ENCODE measurements at places on chromosomes 3 and 15.

GRCh38 chr15:77616072-77616471 lies 16.6 kb downstream of the LINGO1 start:
- DNase-seq, result no peak

DNA sequence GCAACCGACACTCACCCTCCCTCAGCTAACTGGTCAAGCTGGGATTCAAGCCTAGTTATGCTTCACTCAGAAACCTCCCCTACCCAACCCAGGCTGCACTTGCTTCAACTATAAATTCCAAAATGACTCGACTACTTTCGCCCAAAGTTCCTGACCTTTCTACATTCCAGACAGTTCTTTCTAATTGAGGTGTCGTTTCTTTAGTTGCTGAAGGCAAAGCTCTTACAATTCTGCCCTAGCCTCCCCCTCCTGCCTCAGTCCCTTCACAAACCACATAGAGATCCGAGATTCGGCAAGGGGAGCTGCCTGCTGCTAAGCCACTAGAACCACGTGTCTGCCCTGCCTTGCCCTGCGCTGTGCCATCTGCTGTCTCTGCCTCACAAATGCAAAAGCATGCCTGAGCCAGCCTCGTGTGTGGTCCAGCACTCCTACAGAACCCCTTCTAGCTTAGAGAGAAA lies 74.7 kb upstream of the SH3GL3 start:
- DNase-seq, result no peak

DNA sequence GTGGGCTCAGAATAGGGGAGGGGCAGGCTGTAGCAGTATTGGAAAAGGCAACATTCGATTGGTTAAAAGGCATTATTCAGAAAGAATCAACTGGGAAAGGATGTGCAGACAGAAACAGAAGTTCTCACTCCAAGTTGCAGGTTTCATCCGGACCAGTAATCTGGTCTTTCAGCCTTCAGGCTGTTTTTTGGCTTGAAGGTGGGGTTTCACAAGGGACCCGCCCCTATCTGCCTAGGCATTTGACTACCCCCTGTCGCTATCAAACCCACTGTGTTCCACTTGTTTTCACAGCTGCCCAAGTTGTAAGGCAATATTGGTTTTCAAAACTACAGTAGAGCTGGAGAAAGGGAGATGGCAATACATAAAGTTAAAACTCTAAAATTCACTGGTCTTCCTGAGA lies 96.9 kb downstream of the VPS8 start:
- no peak for DNase-seq

GRCh38 chr3:172260381-172260780 lies 187.9 kb downstream of the GHSR start:
- no peak for DNase-seq

DNA sequence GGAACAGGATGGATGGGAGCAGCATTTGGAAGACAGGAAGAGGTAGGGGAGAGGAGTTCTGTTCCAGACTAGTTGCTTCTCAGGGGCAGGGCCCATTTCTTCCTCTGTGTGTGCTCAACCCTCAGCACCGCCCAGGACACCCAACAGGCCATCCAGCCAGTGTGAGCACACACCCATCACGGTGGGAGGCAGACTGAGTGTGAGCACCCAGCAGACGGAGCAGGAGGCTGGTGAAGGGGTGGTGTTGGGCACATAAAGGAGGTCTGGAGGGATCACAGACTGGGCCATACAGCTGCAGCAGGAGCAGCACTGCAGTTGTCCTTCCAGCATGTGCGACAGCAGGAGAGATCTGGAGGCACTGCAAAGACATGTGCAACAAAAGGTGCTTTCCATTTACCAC lies 88.4 kb upstream of the PLXNA1 start:
- DNase-seq, result no peak

DNA sequence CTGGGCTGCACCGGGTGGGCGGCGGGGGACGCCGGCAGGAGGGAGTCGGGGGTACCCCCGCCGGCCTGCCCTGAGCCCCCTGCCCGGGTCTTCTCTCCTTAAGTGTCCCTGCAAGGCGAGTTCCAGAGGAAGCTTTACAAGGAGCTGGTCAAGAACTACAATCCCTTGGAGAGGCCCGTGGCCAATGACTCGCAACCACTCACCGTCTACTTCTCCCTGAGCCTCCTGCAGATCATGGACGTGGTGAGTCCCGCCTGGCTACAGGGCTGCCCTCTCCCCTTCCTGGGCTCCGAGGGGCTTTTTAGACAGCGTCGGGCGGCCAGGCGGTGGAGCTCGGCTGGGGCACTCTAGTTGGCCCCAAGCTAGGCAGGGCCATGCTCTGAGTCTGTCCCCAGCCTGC lies 480 bp downstream of the CHRNA7 start:
- no peak for DNase-seq

GRCh38 chr3:165056510-165056909 lies 21.8 kb downstream of the SI start:
- no peak for DNase-seq

- DNase-seq, result no peak
These were observed 583.9 kb downstream of the MCTP2 start for GRCh38 chr15:94815110-94815731.

GRCh38 chr15:64430000-64430735 lies 30.2 kb upstream of the ZNF609 start:
- DNase-seq, result peak; percentile 85

DNA sequence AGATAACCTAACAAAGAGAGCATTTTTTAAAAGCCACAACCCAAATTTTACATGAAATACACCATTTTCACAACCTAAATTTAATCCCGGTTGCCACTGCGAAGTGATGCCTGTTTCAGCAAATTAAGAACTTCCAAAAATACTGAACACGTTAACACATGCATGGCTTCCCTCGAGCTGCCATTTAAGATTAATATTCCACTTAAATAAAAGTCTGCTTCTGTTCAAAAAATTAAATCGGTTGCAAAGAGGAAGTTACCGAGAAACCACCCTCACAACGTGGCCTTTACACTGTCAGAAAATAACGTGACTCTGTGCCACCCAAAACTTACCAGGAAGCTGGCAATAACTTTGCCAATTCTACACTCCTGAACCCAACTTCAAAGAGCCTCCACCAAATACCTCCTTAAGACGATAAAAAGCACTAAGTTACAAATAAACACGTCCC lies 1.2 kb downstream of the TBL1XR1 start:
- DNase-seq, result no peak

- DNase-seq, result no peak
These were observed 200.8 kb upstream of the SLCO3A1 start for GRCh38 chr15:91652610-91653207.
